ENCODE measurements at places on chromosomes 1 and 21. TPM values are rescaled to one million over a fixed set of nuclear protein-coding genes. Genes with fewer than 3 reads are reported as not detected.

PRAMEF7 gene
- not detected for total RNA-seq

CELA2A gene
- not detected for total RNA-seq

TFF2 gene
- total RNA-seq, result not detected

CD164L2 gene
- not detected for total RNA-seq

TMEM269 gene
- total RNA-seq, result not detected

SLC27A3 gene
- 12.0 TPM for total RNA-seq

- no peak for DNase-seq
Observed at GRCh38 chr21:25421321-25422028, 185.8 kb downstream of the MRPL39 start.

- no peak for DNase-seq
Observed at GRCh38 chr21:25550352-25551120, 56.7 kb downstream of the MRPL39 start.

DNA sequence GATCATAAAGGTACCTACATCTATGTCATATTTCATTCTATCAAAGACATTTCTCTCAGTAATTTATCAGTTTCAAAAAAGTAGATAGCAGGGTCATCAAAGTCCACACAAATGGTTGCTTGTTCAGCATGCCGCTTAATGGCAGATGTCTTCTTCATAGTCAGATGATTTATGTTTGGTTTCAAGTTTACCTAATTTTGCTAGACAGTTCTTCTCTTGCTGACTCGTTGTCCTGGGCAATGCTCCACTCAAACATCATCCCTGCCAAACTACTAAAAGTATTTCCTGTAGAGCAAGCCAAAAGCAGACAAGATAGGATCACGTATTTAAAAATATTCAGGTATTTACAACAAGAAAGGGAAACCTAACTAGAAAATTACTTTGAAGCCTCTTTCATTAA is 13.6 kb downstream of the NUP210L start:
- DNase-seq, result no peak

DNA sequence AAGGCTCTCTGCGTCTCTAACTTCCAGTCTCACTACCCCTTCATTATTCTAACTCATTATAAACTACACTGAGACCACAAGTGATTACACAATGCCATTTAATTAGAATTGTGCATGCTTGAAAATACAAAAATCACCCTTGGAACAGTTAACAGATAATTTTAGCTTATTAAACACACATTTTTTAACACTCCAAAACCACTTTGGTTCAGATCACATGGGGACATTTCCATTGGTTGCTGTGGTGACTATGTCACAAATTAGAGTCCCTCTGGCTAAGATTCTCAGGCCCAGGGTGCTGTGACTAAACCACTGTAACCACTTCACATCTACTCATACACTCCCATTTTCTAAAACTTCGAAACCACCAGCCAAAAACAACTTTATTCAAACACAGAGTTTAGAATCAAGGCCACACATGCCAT is 43.0 kb downstream of the JAK1 start:
- DNase-seq, result no peak

GRCh38 chr1:113531321-113531720 is 141.0 kb downstream of the MAGI3 start:
- DNase-seq, result no peak

DNA sequence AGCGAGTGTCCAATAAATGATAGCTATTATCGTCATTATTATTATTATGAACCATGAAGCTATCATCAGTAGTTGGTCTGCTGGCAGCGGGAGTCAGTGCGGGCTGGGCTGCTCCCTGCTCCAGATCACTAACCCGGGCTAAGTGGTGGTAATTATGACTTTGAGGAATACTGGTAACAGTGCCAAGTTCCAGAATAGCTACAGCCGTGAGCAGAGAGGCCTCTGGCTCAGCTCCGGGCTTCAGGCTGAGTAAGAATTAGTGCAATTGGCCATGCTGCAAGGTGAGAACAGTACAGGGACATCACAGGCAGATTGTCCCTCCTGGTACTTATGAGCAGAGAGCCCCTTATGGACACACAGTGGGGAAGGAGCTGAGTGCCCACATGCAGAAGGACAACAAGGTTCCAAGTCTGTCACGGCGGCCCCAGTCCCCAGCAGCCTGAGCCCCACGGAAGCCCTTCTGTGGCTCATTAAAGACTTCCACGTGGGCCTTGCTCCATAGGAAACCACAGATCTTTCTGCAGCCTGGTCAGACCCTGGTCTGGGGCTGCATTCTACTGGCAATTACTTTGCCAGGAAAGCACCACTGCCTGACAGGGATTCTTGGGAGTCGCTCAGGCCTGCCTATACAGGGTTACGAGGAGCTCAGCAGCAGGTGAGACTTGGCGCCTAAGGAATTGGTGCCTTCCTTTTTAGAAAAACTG is 235.1 kb downstream of the RRAGC start:
- DNase-seq, result peak; percentile 65

DNA sequence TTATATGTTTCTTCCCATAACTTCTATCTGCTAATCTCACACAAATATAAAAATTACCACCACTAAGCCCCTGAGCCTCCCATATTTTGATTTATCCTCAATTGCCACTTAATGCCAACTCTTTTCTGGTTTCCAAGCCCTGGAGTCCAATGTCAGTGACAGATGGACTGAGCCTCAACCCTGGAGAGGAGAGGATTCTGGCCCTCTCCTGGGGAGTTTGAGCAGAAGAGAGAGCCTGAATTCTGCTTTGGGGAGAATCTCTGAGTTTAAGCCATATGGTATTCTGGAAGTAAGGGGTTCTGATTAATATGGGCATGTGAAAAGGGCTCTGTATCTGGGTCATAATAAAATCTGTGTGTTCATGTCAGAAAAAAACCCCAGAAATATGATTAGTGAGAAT is 8.5 kb downstream of the CADM3 start:
- no peak for DNase-seq

DNA sequence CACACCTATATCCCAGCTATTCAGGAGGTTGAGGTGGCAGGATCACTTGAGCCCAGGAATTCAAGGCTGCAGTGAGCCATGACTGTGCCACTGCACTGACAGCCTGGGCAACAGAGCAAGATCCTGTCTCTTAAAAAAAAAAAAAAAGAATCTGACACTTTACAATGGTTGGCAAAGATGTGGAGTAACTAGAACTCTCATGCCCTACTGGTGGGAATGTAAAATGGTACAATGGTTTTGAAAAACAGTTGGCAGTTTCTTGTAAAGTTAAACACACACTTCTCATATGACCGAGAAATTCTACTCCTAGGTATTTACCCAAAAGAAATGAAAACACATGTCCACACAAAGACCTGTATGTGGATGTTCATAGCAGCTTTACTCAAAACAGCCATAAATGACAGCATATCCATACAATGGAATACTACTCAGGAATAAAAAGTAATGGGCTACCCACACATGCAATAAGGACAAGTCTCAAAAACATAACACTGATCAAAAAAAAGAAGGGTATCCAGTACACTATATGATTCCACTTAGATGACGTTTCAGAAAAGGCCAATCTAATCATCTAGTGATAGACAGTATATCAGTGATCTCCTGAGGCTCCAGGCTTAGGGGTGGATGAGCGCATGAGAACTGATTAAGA is 58.1 kb downstream of the HLCS start:
- no peak for DNase-seq

GRCh38 chr1:17472814-17473213 is 33.3 kb upstream of the RCC2 start:
- no peak for DNase-seq

Data from Right ventricle myocardium superior (tissue), 1 donor.